ENCODE measurements at places on chromosomes 7 and 10. TPM values are rescaled to one million over a fixed set of nuclear protein-coding genes. Genes with fewer than 3 reads are reported as not detected.

Gene PDK4
- total RNA-seq: 4.2 TPM

Gene DLX5
- not detected for total RNA-seq

Gene SAMD8
- 19.3 TPM for total RNA-seq

Gene STEAP4
- total RNA-seq: not detected

Gene GPR85
- total RNA-seq: 0.19 TPM

Gene TPST1
- total RNA-seq: 27.3 TPM

Gene TDRD1
- not detected for total RNA-seq

Gene GFRA1
- total RNA-seq: 3.7 TPM

Gene ANKRD61
- total RNA-seq: 0.09 TPM

Gene VWA2
- total RNA-seq: not detected

Gene TMEM106B
- total RNA-seq: 25.9 TPM

Gene PALD1
- total RNA-seq: 25.0 TPM

Gene ITIH5
- total RNA-seq: not detected

Gene AKR1C4
- total RNA-seq: not detected

Gene INMT
- total RNA-seq: 0.28 TPM

Gene CUBN
- total RNA-seq: 1.4 TPM

Gene CEP55
- total RNA-seq: 42.4 TPM

Gene SP4
- 5.5 TPM for total RNA-seq

Gene UCN3
- total RNA-seq: not detected

Gene UPK3BL2
- 3.2 TPM for total RNA-seq

Gene SYNPO2L
- total RNA-seq: not detected

Gene ZNF239
- 2.9 TPM for total RNA-seq

Gene FAM131B
- total RNA-seq: 1.4 TPM

Gene CALHM3
- not detected for total RNA-seq

Gene ZYX
- 27.7 TPM for total RNA-seq

Gene ACTL6B
- not detected for total RNA-seq

Gene CLCN1
- total RNA-seq: not detected

Gene ELN
- total RNA-seq: 0.09 TPM

Gene NDUFB2
- total RNA-seq: 163 TPM

Gene CALML5
- total RNA-seq: not detected

Gene CPA4
- total RNA-seq: 0.27 TPM

Gene CXCL12
- 34.2 TPM for total RNA-seq

Gene BICC1
- 0.45 TPM for total RNA-seq

Gene SPDYE16
- not detected for total RNA-seq

Gene TAS2R5
- total RNA-seq: 0.94 TPM

Gene SFXN3
- 63.5 TPM for total RNA-seq

Gene PIP
- not detected for total RNA-seq

Gene CYP2C19
- not detected for total RNA-seq

Gene NACAD
- 0.18 TPM for total RNA-seq

Gene IFIT1
- 1.8 TPM for total RNA-seq

Gene LBX1
- total RNA-seq: not detected

Gene UNCX
- total RNA-seq: not detected

Gene ZNF853
- total RNA-seq: 0.54 TPM

Gene UCMA
- total RNA-seq: not detected

Data from endothelial cell of coronary artery (primary cell).